ENCODE measurements at places on chromosomes 7 and 10. TPM values are rescaled to one million over a fixed set of nuclear protein-coding genes. Genes with fewer than 3 reads are reported as not detected.

The WDFY4 gene
- 0.12 TPM for polyA plus RNA-seq

The HOXA5 gene
- polyA plus RNA-seq: not detected

GRCh38 chr10:100327007-100327717 lies 2.9 kb downstream of the PKD2L1 start:
- DNase-seq: peak; percentile 25

GRCh38 chr7:1144269-1144771 lies 15.7 kb downstream of the ZFAND2A start:
- DNase-seq: no peak

DNA sequence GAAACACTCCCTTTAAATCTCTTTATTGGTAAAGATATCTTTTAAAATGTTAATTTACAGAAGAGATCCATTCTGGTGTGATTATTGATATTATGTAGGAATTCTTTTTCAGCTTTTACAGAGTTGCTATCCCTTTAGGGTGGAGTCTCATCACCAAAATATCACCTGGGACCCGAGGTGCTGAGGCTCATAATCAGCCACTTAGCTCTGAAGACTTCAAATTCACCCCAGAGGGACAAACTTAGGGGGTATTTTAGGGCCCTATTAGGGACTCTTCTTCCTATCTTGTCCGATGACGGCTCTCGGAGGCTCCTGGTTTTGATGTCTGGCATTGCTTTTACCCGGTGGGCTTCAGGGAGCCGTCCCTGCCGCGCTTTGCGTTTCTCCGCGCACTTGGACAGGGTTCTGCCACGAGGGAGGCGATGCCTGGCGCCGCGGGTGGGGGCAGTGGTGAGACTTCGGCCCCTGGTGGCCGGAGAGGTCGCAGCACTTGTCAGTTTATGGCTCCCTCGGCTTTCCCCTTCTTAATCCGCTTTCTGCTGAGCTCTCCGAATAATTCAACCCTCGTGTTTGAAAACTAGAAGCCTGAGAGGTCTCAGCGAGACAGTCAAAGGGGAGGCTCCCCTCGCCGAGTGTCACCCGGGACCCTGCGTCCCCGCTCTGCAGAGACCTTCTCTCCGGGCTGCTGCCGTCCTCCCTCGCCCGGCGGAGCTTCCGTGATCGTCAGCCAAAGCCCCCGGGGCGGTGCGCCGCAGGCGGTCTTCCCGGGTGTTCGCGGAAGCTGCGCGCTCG lies 27.8 kb downstream of the RBM20 start:
- peak; percentile 66 for DNase-seq
